ENCODE measurements at places on chromosomes 5 and 9.

GRCh38 chr5:32543291-32543690 lies 42.1 kb upstream of the SUB1 start:
- DNase-seq, result no peak

- no peak for DNase-seq
Observed at GRCh38 chr5:88807327-88807726, 75.7 kb downstream of the MEF2C start.

- DNase-seq, result peak; percentile 42
Observed at GRCh38 chr9:132077881-132078698, 1.6 kb downstream of the MED27 start.

DNA sequence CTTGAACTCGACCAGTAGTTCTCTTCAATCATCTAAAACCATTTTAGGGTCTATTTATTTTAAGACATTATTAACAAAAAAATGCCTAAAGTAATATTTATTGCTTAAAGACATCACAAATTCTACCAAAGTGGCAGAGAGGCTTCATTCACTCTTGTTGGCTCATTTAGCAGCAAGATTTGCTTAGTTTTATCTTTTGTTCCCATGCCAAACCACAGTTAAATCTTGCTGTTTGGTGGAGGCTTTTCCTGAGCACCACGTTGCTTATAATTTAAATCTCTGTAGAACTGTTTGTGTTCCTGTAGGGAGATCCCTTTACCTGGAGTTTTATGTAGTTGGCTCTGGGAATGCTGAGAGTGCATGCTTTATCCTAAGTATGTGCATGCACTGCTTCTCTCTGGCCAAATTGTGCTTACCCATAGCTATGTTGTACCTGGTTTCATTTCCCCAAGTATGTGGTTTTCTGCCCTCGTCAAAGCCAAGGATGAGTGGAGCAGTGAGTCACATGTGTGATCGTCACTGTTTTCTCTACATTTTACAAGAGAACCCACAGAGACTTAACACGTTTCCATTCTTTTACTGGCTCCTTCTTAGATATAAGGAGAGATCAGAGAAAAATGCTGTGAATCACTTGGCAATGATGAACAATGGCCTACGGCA lies 42.1 kb upstream of the MAST4 start:
- DNase-seq, result peak; percentile 16

DNA sequence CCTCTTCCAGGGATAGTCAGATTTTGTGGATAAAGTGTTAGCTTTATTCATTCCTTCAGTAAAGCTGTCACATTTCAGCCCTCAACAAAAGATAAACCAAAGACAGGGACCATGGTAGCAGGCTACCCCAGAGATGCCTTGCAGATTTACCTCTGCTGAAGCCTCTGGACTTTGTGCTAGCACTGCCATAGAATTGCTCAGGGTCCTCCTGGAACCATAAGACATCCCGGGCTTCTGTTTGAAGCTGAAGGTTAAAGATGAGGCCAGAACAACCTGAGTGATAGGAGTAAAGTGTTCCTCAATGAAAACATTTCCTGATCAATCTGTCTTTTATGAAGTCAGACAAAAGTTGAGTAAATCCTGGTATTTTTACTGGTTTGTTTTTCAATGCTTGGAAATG lies 57.5 kb upstream of the ARL15 start:
- DNase-seq, result no peak

DNA sequence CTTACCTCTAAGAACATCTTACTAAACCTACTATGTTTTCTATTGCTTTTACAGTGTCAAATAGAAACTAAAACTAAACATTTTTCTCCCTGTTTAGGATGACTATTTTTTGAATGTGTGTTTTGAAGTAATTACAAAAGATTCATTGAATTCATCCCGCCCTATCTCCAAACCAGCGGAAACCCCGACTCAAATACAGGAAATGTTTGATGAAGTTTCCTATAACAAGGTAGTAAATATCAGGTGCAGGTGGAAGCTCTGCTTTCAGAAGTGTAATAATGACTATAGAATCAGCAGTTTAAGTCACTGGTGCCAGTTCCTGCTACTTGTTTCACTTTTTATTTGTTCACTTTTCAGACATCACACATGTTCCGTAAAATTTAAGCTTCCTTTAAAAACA lies 20.0 kb downstream of the ERAP2 start:
- no peak for DNase-seq

DNA sequence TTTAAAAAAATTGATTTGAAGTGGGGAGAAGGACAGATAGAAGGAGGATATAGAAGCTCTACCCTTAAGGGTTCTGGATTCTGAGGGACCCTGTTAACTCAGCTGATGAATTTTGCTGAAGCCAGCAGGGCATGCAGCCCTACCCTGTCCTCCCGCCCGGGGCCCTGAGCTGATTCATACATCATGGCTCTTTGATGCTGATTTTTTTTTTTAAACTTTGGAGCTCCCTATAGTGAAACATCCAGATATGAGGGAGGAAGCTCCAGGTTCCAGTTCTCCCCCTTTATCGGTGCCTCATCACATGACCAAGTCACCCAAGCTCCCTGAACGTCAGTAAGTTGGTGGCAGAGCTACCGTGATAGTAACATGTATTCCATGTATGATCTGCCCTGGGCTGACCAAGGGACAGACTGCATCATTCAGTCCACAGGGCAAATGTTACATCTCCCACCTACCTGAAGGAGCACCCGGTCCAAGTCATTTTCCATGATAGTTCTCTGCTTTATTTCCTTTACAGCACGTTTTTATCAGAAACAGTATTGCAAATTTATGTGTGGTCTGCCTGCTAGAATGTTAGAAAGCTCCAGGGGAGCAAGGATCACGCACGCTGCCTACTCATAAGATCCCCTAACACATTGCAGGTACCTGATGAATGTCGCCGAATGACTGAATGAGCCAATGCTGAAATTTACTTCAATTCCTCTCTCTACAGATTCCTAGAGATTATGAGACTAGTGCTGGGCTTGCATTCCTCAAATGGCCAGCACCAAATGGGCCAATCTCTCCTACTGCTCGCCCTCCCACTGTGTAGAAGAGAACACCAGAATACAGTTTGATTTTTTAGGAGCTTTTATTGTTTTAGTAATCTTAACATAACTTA lies 25.9 kb downstream of the SPARC start:
- DNase-seq, result no peak

- DNase-seq, result no peak
Observed at GRCh38 chr5:89401012-89401411, 518.0 kb upstream of the MEF2C start.

GRCh38 chr5:180792965-180793287 lies 9.7 kb downstream of the MGAT1 start:
- no peak for DNase-seq

GRCh38 chr9:121451586-121451985 lies 48.1 kb downstream of the GGTA1 start:
- DNase-seq, result no peak

DNA sequence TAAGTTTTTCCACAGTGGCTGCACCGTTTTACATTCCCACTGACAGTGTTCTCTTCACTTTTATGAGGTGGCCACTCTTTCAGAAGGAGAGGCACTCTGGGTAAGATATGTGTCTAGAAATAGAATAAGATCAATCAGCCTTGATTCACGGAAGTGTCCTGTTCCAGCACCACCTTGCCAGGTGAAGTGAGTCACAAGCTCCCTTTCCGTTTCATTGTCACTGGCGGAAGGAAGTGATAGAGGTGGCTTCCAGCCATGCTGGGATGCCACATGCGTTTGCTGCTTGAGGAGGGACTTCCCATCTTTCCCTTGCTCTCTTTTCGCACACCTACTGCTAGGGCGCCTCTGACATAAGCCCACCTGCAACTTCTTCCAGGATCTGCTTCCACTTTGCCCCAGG lies 217.1 kb downstream of the PIK3R1 start:
- no peak for DNase-seq

Measured in Ammon's horn (tissue), 1 donor.